Endothelial cell of coronary artery (primary cell): ENCODE measurements at places on chromosomes 3 and 15. TPM values are rescaled to one million over a fixed set of nuclear protein-coding genes. Genes with fewer than 3 reads are reported as not detected.

The SLC6A11 gene
- not detected in 2 replicates for total RNA-seq

The PAK6 gene
- not detected in 2 replicates for total RNA-seq

The TTLL13 gene
- total RNA-seq, result under 0.01 TPM in 1 of 2 replicates, not detected in the other

The SH3GL3 gene
- under 0.01 TPM in 1 of 2 replicates, not detected in the other for total RNA-seq

The ABHD17C gene
- 5.4 and 7.0 TPM in 2 replicates for total RNA-seq

The FRMD5 gene
- total RNA-seq, result 11.7 and 27.5 TPM in 2 replicates

The FBN1 gene
- 116 and 315 TPM in 2 replicates for total RNA-seq

The FSD2 gene
- total RNA-seq, result not detected in 2 replicates

The HYKK gene
- total RNA-seq, result 0.72 and 0.94 TPM in 2 replicates

The VEPH1 gene
- total RNA-seq, result 107 and 173 TPM in 2 replicates

The PTX3 gene
- 407 and 824 TPM in 2 replicates for total RNA-seq

The SERINC4 gene
- not detected in 2 replicates for total RNA-seq

The GOLGA8S gene
- under 0.01 and 0.09 TPM in 2 replicates for total RNA-seq

The DPPA4 gene
- not detected in 2 replicates for total RNA-seq

The CORO2B gene
- 2.7 and 6.6 TPM in 2 replicates for total RNA-seq

The GOLGA8J gene
- total RNA-seq, result 0.09 TPM in 1 of 2 replicates, not detected in the other

The RBP2 gene
- total RNA-seq, result not detected in 2 replicates

The FGF7 gene
- total RNA-seq, result 0.18 and 0.28 TPM in 2 replicates

The STT3B gene
- total RNA-seq, result 153 and 178 TPM in 2 replicates

The PLSCR2 gene
- total RNA-seq, result 0.18 TPM in 1 of 2 replicates, not detected in the other

The IMPG2 gene
- total RNA-seq, result 0.47 and 0.54 TPM in 2 replicates

The KNL1 gene
- total RNA-seq, result 8.2 and 20.7 TPM in 2 replicates

The BCL2A1 gene
- 0.19 and 2.3 TPM in 2 replicates for total RNA-seq

The AMIGO3 gene
- not detected in 2 replicates for total RNA-seq

The SAMMSON gene
- total RNA-seq, result not detected in 2 replicates

The CHL1 gene
- total RNA-seq, result not detected in 2 replicates

The NCKIPSD gene
- 4.7 and 6.9 TPM in 2 replicates for total RNA-seq

The CTSH gene
- total RNA-seq, result 1.0 and 1.6 TPM in 2 replicates

The DYNLT2B gene
- 9.1 and 12.4 TPM in 2 replicates for total RNA-seq

The PLCH1 gene
- total RNA-seq, result 0.09 TPM in 1 of 2 replicates, not detected in the other

The LRRC28 gene
- total RNA-seq, result 10.2 TPM in 2 replicates

The CLDN1 gene
- total RNA-seq, result 0.09 and 0.47 TPM in 2 replicates

The SNX22 gene
- 0.28 and 0.45 TPM in 2 replicates for total RNA-seq

The AGTR1 gene
- total RNA-seq, result not detected in 2 replicates

The SLC51A gene
- not detected in 2 replicates for total RNA-seq

The STOML1 gene
- 8.5 and 13.5 TPM in 2 replicates for total RNA-seq

The ISG20 gene
- 18.7 and 22.4 TPM in 2 replicates for total RNA-seq

The GOLGA8N gene
- 0.63 and 3.2 TPM in 2 replicates for total RNA-seq

The MKRN2OS gene
- total RNA-seq, result not detected in 2 replicates

The TMEM158 gene
- 5.6 and 12.4 TPM in 2 replicates for total RNA-seq

The CEP70 gene
- total RNA-seq, result 13.9 and 14.6 TPM in 2 replicates

The IL12A gene
- total RNA-seq, result 0.47 and 0.54 TPM in 2 replicates

The STARD5 gene
- total RNA-seq, result 0.36 and 1.5 TPM in 2 replicates

The EIF4E3 gene
- 1.0 and 1.3 TPM in 2 replicates for total RNA-seq
